BE2C (cell line): ENCODE measurements at places on chromosomes 3 and 15.
A peak's percentile ranks its signal among the peaks of the same experiment; 100 is the strongest.

DNA sequence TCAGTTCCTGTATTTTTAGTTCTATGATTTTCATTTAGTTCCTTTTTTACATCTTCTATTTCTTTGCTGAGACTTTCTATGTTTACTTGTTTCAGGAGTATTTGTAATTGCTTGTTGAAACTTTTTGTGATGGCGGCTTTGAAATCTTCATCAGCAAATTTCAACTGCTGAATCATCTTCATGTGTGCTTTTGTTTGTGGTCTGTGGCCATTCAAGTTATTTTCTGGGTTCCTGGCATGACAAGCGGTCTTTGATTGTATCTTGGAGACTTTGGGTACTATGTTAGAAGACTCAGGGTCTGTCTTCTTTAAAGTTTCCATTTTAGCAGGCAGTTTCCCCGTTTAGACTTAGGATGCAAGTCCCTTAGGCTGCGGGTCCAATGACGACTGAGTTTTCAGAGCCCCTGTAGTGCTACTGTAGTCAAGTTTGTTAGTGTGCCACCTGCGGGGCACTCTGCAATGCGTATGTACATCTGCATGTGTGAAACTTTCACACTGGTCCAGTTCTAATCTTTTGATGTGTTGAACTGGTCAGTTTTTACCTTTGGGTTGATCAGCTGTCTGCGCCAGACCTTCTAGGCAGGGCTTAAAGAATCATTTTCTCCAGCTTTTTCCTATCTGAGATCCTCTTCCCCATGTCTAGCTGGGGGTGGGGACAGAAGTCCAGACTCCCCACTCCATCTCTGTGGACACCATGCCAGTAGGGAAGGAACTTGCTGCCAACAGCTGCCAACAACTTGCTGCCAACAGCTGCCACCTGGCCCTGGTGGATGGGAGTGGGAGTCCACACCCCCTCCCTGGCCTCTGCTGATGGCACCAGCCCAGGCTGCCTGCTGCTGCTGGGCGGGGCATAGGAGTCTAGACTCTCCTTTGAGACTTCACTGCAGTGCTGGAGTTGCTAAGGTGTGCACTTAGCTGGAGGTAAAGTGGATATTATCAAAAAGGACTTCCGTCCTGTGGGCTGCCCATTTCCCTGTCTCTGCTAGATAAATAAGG lies 190.9 kb downstream of the TJP1 start:
- DNase-seq = no peak

DNA sequence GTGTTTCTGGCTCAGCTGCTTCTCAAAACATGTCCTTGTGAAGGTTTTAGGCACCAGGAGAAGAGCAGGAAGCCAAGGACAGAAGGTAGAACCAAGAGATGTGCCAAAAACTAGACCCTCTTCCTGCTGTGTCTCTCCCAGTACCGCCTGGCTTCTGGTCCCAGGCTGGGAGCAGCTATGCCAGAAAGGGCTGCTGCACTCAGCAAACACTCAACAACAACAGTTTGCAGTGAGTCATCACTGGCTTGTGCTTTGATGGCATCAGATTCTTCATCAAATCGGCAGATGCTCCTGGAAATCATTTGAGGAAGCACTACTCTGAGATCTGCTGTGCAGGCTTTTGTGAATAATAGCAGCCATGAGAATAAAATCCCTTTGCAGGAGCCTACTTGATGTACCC lies 63.2 kb downstream of the DGKG start:
- DNase-seq = peak; percentile 70

- DNase-seq = no peak
These were observed 73.0 kb downstream of the NEO1 start for GRCh38 chr15:73125219-73125618.

GRCh38 chr15:23484870-23485269 lies 37.8 kb upstream of the GOLGA6L2 start:
- no peak for DNase-seq
